ENCODE measurements at places on chromosomes 16 and 17.

DNA sequence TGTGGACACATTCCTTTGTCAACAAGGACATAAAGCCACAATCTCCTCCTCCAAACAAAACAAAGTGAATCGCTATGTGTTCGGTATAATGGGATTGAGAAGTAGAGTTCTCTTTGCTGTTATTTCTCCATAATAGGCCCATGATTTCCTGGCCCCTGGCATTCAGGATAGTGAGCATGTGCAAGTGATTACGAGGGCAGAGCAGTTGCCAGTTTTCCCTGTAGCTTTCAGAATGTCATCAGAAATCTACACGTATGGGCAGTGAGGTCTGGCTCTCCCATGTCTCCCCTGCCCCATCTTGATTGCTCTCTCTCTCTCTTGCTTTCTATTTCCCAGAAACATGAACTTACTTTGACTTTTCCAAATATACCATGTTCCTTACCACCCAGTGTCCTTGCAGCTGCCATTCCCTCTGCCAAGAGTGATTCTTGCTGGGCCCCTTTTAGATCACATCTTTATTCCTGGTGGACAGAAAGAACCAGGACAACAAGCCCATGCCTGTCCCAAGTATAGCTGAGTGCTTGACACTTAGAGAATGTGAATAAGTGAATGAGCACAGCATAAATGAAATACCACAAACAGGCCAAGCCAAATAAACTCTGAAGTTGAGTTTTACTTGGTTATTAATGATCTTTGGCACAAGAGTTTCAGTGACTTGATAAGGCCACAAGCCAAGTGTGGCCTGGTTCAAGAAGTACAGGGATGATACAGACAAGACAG, 273.1 kb downstream of the CDH13 start:
- DNase-seq: no peak

GRCh38 chr17:42288803-42289610, 709 bp downstream of the STAT5A start:
- no peak for DNase-seq

DNA sequence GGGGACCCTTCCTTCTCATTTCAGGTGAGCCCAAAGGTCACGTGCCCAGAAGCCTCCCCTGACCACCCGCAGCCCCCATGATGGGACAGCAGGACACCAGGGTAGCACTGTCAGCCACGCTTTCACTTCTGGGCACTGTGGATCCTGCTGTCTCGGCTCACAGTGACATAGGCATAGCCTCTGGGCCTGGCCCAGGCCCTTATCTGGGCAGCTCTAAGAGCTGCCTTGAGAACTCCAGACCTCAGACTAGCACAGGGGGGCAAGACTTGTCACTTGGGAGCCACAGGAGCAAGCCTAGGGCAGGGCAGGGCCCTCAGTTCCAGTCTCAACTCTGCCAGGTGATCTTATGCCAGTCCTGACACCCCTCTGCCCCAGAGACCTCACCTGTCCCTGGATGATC, 4.7 kb downstream of the NATD1 start:
- DNase-seq: no peak

GRCh38 chr17:77618173-77618572, 340.3 kb upstream of the TNRC6C start:
- DNase-seq: no peak
